ENCODE measurements at places on chromosomes 2 and 18.

- DNase-seq: no peak
Observed at GRCh38 chr2:40814616-40815015, 362.7 kb upstream of the SLC8A1 start.

DNA sequence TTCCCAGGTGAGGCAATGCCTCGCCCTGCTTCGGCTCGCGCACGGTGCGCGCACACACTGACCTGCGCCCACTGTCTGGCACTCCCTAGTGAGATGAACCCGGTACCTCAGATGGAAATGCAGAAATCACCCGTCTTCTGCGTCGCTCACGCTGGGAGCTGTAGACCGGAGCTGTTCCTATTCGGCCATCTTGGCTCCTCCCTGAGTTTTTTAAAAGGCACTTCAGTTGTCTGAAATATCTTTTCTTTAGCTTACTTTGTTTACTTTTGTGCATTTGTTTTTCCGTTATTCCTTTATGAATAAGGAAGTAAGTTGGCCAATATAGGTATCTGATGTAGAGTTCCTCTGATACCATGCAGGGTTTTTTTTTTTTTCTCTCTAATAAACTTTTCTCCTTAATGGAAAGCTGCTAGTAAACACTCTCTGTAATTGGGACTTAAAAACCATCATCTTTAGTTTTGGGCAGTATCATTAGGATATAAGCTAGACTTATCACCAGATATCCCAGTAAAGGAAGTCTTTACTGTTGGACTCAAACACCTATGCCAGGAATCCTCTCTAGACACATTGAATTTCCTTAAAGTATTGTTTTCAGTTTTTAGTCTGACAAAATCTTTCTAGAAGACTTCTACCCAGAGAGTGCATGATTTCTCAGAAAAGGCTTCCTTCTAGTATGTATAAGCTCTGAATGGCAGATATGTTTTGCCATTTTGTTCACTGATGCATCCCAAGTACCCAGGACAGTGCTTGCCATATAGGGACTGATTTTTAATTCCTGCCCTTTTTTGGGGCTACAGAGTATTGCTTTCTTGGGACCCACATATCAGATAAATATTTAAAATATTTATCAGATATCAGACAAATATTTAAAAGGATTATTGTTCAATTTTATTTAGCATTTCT is 35.8 kb upstream of the DYSF start:
- DNase-seq: no peak

- DNase-seq: no peak
Observed at GRCh38 chr18:6961331-6961730, 156.3 kb downstream of the LAMA1 start.

DNA sequence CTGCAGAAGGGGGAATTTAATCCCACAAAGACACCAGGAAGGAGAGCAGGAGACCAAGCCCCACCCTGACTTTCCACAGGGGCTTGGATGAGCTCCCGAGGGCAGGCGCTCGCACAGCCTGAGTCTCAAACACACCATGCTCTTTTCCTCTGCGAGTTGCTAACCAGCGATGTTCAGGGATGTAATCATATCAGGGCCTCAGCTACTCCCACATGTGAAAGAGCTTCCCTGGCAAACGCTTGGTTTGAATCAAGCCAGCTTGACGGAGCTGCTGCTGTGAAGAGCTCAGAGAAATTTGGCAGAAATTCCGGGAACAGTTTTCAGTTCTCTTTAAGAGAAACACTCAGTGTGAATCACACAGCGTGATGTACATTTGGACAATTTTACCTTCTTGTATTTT is 385.8 kb downstream of the GALR1 start:
- DNase-seq: no peak

DNA sequence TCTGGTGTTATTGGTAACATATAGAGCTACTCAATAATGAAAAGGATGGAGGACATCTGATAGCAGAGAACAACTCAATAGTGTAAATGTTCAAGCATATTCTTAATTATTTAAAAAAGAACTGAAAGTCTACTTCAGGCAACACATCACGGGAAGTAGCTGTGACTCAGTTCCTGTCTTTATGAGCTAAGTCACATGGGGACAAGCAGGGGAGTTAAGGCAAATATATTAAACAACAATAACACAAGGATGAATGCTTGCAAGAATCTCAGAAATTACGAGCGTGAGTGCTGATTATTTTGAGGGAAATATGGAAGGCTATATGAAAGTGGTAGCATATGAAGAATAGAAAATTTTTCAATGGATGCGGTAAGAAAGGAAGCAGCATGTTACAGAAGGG is 4.0 kb upstream of the HNMT start:
- DNase-seq: no peak

DNA sequence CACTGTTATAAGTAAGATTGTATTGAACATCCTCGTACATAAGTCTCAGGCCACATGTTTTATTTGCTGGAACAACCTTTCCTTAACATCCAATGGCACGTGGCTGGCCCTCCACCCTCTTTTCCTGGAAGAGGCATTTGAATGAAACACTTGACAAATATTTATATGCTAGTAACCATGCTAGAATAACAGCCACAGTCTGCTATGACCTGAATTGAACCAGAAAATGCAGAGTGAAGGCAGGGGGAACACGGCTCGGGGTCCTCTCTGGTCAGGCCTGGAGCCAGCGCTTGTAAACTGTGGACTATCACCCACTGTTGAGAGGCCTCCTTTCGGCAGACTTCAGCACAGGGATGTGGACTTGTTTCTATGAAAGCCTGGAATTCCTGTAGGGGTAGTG is 198.2 kb upstream of the COPS8 start:
- DNase-seq: no peak

DNA sequence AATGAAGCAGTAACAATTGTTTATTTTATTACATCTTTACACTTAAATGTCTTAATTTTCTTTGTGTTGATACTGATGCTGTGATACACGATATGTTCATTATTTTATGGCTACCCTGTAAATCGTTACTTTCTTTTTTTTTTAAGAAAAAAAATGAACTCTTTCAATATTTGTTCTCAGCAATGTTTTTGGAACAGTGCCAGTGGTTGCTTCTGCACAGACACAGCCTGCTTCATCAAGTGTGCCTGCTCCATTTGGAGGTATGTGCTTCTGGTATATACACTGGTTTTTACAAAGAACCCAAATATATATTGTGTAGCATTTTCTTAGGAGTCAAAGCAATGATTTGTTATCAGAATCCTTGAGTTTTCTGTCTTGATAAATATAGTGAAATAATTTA is 62.2 kb upstream of the SCYGR2 start:
- DNase-seq: no peak

DNA sequence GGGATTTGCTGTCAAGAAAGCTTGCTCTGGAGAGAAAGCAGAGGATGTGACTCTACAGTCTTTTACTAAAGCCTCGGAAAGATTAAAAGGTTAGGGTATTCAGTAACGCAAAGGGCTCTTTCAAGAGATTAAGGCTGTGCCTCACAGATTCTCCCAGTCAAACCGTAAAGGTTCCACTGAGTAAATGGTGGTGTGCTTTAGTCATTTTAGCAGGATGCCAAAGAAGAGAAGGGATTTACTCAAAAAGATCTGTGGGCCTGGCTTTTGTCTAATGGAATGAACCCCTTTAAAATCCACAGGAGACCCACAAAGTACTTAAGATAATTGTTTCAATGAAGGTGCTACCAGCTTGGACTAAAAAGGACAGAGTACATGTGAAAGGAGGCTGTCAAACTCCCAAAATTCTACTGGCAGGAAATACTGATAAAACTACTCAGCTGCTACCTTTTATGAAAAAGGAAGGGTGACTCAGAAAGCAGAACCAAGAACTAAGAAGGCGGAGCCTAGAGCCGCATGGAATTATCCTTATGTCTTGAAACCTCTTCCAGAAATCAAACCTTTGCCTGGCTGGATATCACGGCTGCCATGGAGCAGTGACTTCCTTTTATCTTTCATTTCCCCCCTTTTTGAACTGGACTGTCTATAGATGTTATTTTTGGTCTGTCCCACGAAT is 670.2 kb upstream of the ZEB2 start:
- DNase-seq: no peak

DNA sequence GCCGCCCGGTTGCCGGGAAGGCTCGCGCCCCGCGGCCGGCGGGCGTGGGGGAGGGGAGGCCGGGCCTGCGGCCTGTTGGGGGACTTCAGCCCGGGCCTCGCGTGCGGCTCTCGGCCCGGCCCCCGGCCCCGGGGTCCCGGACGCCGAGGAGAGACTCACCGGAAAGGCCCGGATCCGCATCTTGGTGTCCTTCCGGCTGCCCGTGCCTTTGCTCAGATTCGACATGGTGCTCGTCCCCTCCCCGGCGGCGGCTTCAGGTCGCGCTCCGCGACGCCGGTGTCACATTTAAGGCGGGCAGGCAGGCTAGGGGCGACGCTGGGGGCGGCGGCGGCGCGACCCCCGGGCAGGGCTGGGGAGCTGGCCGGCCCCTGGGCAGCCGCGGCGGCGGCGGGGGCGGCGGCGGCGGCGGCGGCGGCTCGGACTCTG is 365 bp downstream of the CUL3 start:
- DNase-seq: no peak

DNA sequence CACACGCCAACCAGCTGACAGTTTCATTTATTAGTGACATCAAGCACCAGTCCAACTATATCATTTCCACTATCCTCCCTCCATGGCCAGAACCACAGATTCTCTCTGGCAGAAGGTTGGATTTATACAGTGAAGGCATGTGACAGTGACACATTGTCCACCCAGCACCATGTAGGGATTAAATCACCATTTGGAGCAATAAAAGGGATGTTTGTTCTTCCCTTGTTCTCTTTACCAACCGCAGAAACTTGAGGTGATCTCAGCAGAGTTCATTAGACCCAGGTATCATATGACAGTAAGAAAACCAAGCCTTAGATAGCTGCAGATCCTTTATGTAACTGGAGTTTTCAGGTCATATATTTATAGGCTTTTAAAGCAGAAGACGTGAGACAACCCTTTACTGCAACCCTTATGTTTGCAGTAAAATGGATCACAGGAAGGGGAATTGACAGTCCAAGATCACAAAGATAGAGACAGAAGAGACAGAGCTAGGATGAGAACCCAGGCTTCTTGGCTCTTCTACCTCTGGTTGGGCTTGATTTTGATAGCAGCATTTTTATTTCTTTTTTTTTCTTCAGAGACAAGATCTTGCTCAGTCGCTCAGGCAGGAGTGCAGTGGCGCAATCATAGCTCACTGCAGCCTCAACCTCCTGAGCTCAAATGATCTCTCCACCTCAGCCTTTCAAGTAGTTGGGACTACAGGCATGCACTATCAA is 80.1 kb downstream of the XDH start:
- DNase-seq: no peak

DNA sequence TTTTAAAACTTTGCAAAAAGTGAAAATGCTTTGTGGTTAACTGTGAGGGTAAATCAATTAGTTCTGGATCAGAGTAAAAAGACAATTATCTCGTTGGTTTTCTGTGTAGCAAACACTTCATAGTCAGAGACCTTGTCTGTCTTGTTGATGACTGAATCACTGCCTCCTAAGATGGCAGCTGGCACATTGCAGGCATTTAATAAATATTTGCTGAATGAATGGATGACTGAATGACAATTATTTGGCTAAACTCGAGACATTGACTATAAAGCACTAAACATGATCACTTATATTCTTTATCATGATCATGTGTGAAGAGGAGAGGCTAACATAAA is 96.2 kb downstream of the MAIP1 start:
- DNase-seq: no peak

DNA sequence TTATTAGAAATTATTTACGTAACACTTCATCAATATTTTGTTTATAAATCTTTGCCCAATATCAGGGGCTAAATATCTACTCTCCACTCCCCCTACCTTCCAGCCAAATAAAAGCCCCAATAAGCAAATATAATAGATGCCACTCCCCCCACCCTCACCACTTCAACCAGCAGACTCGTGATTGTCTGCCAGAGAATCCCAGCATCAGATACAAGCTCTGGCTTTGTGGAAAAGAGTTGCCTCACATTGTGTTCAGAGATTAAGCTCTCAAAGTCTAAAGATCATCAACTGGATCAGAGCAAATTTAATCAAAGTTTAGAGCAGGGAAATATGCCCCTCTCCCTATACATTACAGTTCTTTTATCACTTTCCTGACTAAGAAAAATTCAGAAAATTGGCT is 39.5 kb downstream of the AOX1 start:
- no peak for DNase-seq

GRCh38 chr2:38653380-38653714 is 12.6 kb upstream of the GALM start:
- DNase-seq: no peak

DNA sequence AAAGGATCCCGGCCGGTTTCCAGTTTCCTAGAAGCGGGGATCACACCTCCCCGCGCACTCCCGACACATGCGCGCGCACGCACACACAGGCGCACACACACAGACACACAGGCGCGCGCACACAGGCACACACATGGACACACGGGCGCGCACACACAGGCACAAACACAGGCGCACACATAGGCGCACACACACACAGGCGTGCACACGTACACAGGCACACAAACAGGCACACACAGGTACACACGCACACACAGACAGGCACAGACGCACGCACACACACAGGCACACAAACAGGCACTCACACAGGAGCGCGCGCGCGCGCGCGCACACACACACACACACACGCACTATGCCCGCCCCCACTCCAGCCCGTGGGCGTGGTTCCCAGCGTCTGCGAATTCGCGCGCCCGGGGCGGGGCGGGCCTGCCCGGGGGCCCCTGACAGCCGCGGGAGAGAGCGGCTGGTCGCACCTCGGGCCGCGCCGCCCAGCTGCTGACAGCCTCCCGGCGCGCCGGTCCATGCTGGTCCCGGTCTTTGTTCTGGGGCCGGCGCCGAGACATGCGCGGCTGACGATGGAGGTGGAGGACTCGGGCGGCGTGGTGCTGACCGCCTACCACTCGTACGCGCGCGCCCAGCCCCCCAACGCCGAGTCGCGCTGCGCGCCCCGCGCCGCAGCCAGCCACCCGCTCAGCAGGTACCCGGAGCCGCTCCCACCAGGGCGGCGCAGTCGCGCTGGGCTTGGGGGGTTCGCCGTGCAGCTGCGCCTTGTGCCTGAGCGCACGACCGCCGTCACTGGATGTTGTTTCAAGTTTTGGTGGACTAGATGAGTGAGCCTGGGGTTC is at the start of gene ARHGAP28:
TSS of gene ARHGAP28 (plus strand) at position 470 of the 845 bp plus-strand sequence. CDS start at position 576, 106 bp downstream.
- no peak for DNase-seq

DNA sequence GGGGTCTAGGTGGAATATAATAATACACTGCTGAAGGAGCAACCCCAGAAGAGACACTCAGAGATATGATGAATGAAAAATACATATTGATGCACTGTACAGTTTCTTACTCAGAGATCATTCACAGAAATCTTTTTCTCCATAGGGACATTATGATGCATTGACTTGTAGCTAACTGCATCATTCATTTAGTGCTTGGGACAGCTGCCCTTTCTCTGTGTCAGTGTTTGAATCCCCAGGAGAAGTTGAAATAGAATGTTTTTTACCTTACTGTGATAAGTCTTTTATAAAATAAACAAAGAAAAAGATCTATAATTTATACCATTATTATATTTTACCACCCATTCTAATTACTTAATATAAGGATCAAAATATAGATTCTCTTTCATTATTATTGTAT is 91.7 kb upstream of the DSEL start:
- DNase-seq: no peak

GRCh38 chr18:34880403-34880802 is 160.8 kb upstream of the MAPRE2 start:
- DNase-seq: no peak
